ENCODE measurements at places on chromosomes 5 and 9.

GRCh38 chr9:137606005-137606621, 627 bp downstream of the ARRDC1 start:
- DNase-seq: no peak

DNA sequence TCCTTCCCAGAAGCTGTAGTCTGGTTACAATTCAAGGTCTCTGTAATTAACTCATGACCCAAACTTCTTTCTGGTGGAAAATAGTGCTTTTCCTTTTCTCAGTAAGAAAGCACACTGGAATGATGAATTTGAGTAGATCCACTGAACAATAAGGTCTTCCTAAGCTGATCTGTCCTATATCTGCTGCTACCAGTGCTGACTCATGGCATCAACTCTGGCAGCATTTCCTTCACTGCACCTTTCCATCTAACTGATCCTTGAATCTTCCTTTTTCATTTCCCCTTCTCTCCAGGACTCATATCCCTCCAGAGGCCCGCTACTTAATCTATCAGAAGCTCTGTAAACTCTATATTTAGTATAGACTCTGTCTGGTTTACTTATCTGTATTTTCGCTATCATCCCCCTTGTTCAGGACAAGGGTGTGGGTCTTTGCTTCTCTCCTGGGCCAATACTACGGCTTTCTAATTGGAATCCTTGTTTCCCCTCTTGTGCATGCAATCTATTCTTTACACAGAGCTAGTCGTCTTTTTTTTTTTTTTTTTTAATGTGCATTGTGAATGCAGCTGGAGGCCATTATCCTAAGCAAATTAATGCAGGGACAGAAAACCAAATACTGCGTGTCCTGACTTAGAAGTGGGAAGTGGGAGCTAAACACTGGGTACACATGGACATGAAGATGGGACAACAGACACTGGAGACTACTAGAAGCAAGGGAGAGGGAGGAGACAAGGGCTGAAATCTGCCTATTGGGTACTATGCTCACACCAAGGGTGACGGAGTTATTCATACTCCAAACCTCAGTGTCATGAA, 192.2 kb upstream of the RPS23 start:
- DNase-seq: no peak

DNA sequence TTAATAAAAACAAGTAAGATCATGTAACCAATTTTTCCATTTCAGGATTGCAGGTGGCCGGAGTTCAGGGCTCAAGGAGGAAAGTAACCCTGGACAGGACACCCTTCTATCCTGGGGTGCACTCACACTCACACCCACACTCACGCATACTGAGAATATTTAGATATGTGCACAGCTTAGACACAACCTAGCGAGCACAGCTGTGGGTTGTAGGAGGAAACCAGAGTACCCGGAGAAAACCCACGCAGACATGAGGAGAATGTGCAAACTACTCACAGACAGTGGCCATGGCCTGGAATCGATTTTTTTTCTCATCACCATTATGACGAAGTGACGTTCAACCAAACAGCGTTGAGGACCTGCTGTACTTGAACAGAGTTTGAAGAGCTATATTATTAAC, 4.5 kb upstream of the EFNA5 start:
- DNase-seq: no peak

GRCh38 chr5:53472720-53473510, 7.5 kb upstream of the FST start:
- no peak for DNase-seq

GRCh38 chr9:19154135-19154612, 26.9 kb upstream of the PLIN2 start:
- DNase-seq: no peak

- no peak for DNase-seq
Observed at GRCh38 chr5:103263054-103263453, 4.5 kb downstream of the MACIR start.

DNA sequence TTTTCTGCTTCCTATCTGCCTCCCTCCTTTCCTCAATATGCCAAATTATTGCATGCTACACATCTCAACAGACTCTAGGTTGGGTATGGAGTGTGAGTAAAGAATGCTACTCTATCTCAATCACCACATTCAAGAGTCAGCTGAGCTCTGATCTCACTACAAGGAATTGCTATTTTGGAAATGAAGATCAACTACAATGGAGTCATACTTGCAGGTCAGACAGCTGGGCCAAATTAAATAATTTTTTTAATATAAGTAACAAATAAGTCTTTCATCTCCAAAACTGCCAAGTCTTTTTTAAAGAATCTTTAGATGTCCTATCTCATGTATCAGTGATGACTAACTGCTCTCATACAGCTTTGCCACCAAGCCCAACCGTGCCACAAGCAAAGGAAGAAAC, 64.0 kb downstream of the DEPDC1B start:
- DNase-seq: no peak

GRCh38 chr5:34483442-34484033, 172.6 kb upstream of the RAI14 start:
- no peak for DNase-seq
